ENCODE measurements at places on chromosomes 4 and X. TPM values are rescaled to one million over a fixed set of nuclear protein-coding genes. Genes with fewer than 3 reads are reported as not detected.

SHROOM4 gene
- total RNA-seq: 4.3 TPM

RAB9B gene
- total RNA-seq: 0.91 TPM

CISD2 gene
- total RNA-seq: 34.2 TPM

GRPR gene
- total RNA-seq: not detected

GLRB gene
- total RNA-seq: 16.7 TPM

MSANTD1 gene
- 0.83 TPM for total RNA-seq

FGF5 gene
- 21.3 TPM for total RNA-seq

Measured in smooth muscle cell of the pulmonary artery (primary cell).